Activated CD4-positive, alpha-beta T cell treated with anti-CD3 and anti-CD28 coated beads, Interleukin-2, amount 50 U/mL, for 24 hours (primary cell): ENCODE measurements at places on chromosomes 2 and 18.

DNA sequence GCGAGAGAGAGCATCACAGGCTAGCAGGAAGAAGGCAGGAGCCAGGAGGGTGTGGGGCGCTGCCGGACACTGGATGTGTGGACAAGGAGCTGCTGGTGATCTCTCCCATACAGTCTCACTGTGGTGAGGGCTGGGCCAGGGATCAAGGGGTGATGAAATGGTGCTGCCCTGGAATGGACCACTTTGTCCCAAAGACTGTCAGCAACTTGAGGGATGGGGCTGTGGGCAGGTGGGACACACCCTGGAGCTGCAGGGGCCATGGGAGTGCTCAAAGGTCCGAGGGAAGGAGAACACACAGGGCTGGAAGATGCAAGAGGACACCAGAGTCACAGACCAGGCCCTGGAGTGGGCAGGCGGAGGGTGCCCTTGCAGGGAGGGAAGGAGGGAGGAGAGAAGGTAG lies 38.0 kb downstream of the COA5 start:
- no peak for DNase-seq

DNA sequence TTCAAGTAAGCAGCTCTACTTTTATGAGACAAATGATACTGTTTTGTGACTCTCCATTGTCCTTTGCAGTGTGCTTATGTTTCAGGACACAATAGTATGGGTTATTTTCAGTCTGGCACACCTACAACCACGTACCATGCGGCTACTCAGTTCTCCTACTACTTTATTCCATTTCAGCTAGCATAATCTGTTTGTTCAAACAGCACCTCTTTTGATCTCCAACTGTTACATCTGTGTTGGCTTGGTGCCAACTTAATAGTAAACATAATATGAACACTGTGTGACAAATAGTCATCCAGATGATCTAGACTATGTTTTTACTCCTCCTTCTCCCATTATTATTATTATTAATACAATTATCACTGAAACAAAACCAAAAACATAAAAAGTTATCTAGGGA lies 40.5 kb downstream of the MYO3B start:
- DNase-seq: no peak

DNA sequence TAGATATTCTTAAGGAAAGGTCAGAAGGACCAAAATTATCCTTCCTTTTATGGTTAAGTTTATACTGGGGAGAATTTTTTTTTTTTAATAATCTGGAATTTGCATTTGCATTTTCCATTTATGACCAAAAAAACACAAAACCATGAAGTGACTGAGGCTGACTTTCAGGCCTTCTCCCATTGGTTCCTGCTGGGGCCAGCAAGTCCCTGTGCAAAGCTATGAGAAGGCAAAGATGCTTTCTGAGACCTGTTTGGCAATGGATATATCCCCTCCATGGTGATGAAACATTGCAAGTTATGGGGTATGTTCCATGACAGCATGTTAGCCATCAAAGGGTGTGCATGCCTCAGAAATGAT lies 60.8 kb downstream of the KIAA2012 start:
- DNase-seq: no peak

GRCh38 chr2:110883406-110883805 lies 151.0 kb downstream of the ACOXL start:
- DNase-seq: no peak

- DNase-seq: no peak
Measured at GRCh38 chr2:108370080-108370479, 7.7 kb upstream of the SULT1C4 start.

DNA sequence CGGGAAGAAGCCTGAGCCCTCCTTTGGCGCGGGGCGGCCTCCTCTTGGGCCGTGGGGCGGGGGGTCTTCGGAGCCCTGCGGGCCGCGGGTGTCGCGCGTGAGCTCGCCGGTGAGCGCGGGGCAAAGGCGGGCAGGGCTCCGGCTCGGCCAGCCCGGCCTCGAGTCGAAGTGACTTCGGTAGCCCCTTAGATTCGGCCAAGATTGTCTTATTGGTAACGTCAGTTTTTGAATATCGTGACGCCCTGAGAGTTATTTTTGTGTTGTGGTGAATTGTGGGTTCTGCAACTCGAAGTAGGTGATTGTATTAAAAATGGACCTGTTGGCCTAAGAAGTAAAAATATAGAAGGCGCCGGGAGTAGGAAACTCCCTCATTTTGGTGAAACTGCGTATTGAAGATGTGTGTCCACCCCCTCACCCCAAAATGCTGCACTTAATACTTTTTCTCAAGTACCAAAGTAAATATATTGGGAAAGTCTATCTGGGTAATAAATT lies 669 bp downstream of the MARCHF7 start:
- DNase-seq: no peak

- DNase-seq: no peak
Measured at GRCh38 chr2:24009680-24010476, at the start of gene MFSD2B. Gene MFSD2B, plus strand, starts transcription at chr2:24010085. Its CDS starts 12 bp downstream, at chr2:24010097.

- DNase-seq: no peak
Measured at GRCh38 chr2:231348704-231349373, 46.7 kb upstream of the B3GNT7 start.

- DNase-seq: no peak
Measured at GRCh38 chr2:181779288-181780021, 99.1 kb upstream of the NEUROD1 start.

GRCh38 chr2:43346602-43347567 lies 120.5 kb upstream of the ZFP36L2 start:
- DNase-seq: no peak

DNA sequence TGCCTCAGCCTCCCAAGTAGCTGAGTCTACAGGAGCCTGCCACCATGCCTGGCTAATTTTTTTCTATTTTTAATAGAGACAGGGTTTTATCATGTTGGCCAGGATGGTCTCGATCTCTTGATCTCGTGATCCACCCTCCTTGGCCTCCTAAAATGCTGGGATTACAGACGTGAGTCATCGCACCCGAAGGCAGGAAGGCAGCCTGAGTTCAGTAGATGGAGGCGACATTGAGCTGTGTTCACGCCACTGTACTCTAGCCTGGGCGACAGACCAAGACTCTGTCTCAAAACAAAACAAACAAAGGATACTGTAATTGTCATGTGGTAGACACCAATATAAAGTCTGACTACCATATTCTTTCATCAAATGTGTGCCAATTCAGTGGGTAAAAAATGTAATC lies 500.9 kb upstream of the DSEL start:
- no peak for DNase-seq

GRCh38 chr2:9757501-9758264 lies 85.6 kb upstream of the TAF1B start:
- no peak for DNase-seq

DNA sequence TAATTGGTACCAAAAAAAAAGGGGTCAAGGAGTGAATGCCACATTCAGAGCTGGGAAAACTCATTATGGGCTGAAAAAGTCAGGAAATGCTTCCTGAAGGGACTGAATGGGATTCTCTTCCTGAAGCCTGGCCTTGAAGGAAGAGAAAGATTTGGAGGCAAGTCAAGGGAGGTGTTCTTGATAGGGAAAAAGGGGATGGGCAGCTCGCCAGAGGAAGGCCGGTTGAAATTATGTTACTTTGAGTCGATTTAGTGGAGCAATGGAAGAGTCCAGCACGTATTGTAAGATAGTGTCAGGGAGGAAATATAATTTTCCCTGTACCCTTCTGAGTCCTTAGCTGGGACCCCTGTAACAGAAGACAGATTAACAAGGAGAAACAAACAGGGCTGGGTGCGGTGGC lies 115.3 kb upstream of the STPG4 start:
- no peak for DNase-seq

DNA sequence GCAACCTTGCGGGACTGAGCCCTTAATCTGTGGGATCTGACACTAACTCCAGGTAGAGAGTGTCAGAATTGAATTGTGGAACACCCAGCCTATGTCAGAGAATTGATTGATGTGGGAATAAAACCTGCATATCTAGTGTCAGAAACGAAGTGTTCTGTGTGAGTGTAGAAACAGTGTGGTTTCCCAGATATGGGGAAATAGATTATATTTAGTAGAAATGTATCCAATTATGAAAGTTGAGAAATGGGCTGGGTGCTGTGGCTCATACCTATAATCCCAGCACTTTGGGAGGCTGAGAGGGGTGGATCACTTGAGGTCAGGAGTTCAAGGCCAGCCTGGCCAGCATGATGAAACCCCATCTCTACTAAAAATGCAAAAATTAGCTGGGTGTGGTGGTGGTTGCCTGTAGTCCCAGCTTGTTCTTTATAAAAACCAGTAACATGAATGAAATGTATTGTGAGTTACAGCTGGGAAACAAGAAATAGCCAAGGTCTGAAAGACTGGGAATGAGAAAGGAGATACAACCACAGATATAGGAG lies 4.3 kb upstream of the TP53I3 start:
- DNase-seq: no peak

DNA sequence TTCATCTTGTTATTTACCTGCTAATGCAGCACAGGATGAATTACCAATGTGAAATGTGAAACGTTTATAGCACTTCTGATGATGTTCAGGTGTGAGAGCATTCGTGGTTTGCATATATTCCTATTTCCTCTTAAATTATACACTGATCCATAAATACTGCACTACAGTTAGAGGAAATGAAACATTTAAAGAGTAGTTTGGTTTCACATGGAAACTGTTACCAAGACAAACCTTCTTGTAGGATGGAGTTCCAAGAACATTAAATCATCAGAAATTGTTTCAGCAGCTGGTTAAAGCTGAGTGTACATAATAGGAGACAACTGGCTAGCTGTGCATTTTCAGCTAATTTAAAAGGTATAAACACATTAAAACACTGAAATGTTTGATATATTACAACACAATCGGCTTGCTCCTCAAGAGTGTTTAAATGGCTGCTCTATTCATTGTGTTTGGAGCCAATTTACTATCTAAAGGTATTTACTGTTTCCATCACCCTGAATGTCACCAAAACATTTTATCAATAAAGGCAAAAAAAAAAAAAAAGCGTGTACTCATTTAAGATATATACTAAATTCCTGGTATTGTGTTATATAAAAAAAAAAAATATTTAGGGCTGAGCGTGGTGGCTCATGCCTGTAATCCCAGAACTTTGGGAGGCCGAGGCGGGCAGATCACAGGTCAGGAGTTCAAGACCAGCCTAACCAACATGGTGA lies 100.6 kb downstream of the DYM start:
- DNase-seq: no peak

DNA sequence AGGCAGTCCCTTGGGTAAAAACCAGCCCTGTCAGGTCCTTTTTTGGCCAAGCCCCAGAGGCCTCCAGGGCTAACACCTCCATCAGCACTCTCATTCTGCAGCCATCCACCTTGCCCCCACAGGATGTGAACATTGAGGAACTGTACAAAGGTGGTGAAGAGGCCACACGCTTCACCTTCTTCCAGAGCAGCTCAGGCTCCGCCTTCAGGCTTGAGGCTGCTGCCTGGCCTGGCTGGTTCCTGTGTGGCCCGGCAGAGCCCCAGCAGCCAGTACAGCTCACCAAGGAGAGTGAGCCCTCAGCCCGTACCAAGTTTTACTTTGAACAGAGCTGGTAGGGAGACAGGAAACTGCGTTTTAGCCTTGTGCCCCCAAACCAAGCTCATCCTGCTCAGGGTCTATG lies 7.3 kb downstream of the IL1F10 start:
- no peak for DNase-seq

DNA sequence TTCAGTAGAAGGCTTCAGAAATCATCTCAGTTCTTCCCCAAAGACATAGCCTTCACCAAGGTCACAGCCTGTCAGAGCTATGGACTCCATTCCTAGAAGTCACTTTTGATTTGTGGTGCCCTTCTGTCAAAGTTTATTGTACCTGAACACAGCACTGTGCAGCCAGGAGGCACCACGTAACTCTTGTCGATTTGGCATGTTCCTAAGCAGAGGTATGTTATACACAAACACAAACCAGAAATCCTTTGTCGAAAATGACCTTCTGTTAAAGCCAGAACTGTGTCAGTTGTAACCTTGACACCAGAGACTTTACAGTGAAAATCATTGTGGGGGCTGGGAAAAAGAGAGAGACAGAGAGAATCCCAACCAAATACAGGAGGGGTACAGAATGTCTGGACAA lies 62.6 kb upstream of the SGPP2 start:
- DNase-seq: no peak

DNA sequence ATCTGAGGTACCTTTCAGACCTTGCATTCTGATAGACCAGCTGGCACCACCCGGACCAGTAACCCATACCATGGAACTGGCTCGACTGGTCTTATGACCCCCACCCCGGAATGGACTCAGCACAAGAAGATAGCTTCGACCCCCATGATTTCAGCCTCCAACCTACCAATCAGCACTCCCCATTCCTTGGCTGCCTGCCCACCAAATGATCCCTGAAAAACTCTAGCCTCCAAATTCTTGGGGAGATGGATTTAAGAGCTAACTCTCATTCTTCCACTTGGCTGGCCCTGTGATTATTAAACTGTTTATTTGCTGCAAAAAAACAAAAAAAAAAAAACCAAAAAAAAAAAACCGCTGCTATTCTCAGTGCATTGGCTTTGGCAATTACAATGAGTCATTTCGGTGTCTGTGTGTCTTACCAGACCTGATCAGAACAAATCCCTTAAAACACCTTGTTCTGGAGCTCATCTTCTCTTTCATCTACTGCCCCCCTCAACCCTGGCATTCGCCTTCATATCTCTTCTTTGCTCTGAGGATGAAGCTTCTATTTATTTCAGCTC lies 60.1 kb upstream of the KIF5C start:
- DNase-seq: no peak

DNA sequence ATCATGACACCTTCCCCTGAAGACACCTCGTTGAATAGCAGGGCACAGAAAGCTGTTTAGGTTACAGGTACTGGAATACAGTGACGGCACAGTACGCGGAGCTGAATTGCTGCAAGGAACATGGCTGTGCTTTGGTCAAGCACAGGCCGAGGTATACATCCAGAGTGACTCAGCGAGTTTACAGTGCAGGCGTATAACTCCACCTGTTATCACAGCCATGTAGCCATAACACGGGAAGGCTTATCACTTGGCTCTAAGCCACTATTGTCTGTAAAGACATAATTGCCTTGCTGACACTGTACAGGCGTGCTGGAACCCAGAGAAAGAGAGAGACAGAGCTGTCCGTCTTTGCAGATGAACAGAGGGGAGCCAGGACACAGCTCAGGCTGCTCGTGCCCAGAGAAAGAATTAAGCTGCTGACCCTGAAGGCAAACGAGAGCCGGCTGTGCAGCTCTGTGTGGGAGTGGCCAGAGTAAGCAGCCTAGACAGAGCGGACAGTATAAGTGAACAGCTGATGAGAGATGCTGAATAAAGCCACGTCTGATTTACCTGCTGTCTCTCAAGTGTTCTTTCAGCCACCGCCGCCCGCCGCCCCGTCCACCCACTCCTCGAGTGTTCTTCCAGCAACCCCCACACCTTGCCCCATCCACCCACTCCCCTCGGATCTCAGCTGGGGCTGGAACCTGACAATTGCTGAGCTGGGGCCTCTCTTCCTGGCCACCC lies 87.3 kb upstream of the PPP1CB start:
- DNase-seq: no peak
